Pancreas (tissue), 10 donors: ENCODE measurements at places on chromosomes 6 and 20. TPM values are rescaled to one million over a fixed set of nuclear protein-coding genes. Genes with fewer than 3 reads are reported as not detected.

FAXC gene
- 0.60 TPM for total RNA-seq

LTB gene
- total RNA-seq: 2.7 TPM

DNA sequence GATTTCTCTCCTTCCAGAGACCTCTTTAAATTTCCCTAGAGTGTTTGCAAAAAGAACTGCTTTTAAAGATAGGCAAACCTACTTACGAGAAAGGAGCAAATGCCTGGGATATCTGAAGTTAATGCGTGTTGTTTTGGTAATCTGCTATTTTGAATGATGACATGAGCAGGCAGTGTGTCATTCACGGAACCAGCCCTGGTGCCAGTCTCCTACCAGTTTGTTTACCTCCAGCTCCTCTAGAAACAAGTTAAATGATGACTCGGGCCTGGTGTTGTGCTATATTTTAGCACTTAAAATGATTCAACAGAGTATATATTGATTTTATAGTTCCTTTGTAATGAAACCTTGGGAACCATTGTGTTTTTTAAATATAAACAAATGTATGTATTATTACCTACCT is 41.1 kb upstream of the MAP3K4 start:
- H3K4me1 ChIP-seq: peaks cover 12% of the 10 kb centered on the region
- peak overlapping the region; percentile 18 for H3K27ac ChIP-seq
- no peak overlapping the region for H3K4me3 ChIP-seq
- no peak for DNase-seq
- no peaks in the 10 kb centered on the region for H3K27me3 ChIP-seq

GRCh38 chr6:151285122-151285521 is 45.4 kb downstream of the AKAP12 start:
- no peak overlapping the region for H3K4me3 ChIP-seq
- H3K27me3 ChIP-seq: no peaks in the 10 kb centered on the region
- no peak overlapping the region for H3K27ac ChIP-seq
- H3K36me3 ChIP-seq: no peaks in the 10 kb centered on the region
- no peak for DNase-seq

MAP3K4 gene
- total RNA-seq: 26.5 TPM

DNA sequence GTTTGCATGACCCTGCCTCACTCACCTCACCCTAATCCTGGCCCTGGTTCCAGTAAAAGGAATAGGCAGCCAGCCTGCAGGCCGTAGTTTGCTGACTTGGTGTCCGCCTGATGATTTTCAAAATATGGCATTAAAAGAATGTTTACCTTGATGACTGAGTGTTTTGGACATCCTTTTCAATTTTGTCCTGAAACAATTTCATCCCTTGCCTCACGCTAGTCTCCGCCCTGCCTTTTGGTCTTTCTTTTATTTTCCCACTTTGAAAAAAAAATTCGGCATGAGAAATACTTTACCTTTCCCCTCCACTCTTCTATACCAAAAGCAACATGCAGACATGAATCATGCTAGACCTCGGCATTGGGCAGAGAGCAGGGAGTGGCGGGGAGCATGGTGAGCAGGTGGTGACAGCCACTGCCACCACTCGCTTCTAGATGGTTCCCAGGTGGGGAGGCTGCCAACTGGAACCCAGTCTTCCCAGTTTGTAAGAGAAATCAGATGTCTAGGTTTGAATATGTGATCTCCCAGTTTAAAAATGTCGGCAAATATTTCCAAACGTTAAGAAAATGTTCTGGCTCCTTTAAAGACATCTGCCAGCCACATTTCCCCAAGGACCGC is 9.4 kb downstream of the CD40 start:
- no peak overlapping the region for H3K27ac ChIP-seq
- no peak overlapping the region for H3K4me3 ChIP-seq
- no peaks in the 10 kb centered on the region for H3K4me1 ChIP-seq
- DNase-seq: no peak
- H3K27me3 ChIP-seq: no peaks in the 10 kb centered on the region

- H3K36me3 ChIP-seq: no peaks in the 10 kb centered on the region
- no peaks in the 10 kb centered on the region for H3K27me3 ChIP-seq
- H3K4me1 ChIP-seq: no peaks in the 10 kb centered on the region
- no peak for DNase-seq
- no peak overlapping the region for H3K27ac ChIP-seq
- no peak overlapping the region for H3K4me3 ChIP-seq
These were observed 32.0 kb upstream of the PCMTD2 start for GRCh38 chr20:64223526-64224067.

XRN2 gene
- total RNA-seq: 25.7 TPM

TULP1 gene
- total RNA-seq: not detected

FAM162B gene
- 0.43 TPM for total RNA-seq

- no peaks in the 10 kb centered on the region for H3K4me1 ChIP-seq
- no peak for DNase-seq
- H3K36me3 ChIP-seq: no peaks in the 10 kb centered on the region
- no peak overlapping the region for H3K27ac ChIP-seq
- no peak overlapping the region for H3K4me3 ChIP-seq
These were observed 117.0 kb downstream of the ME1 start for GRCh38 chr6:83313882-83314281.

- no peaks in the 10 kb centered on the region for H3K36me3 ChIP-seq
- H3K4me3 ChIP-seq: no peak overlapping the region
- H3K4me1 ChIP-seq: no peaks in the 10 kb centered on the region
- no peak overlapping the region for H3K27ac ChIP-seq
These were observed 16.2 kb downstream of the BNIP5 start for GRCh38 chr6:36320475-36320874.

DNA sequence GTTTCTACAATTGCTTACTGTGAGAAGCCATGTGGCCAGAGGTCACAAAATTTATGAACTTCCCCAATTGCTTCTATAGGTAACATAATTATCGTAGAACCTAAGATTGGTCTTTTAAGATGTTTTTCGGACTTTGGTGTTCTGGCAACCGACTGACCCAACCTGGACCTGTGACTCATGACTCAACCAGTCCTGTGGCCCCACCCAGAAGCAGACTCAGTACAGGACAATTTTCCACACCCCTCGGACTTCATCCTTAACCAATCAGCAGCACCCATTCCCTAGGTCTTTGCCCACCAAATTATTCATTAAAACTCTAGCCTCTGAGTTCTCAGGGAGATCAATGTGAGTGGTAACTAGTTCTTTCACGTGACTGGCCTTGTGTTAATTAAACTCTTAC is 26.4 kb upstream of the AKAP12 start:
- no peak for DNase-seq
- H3K4me1 ChIP-seq: no peaks in the 10 kb centered on the region
- H3K4me3 ChIP-seq: no peak overlapping the region
- no peaks in the 10 kb centered on the region for H3K27me3 ChIP-seq

NKX2-4 gene
- total RNA-seq: not detected

DNA sequence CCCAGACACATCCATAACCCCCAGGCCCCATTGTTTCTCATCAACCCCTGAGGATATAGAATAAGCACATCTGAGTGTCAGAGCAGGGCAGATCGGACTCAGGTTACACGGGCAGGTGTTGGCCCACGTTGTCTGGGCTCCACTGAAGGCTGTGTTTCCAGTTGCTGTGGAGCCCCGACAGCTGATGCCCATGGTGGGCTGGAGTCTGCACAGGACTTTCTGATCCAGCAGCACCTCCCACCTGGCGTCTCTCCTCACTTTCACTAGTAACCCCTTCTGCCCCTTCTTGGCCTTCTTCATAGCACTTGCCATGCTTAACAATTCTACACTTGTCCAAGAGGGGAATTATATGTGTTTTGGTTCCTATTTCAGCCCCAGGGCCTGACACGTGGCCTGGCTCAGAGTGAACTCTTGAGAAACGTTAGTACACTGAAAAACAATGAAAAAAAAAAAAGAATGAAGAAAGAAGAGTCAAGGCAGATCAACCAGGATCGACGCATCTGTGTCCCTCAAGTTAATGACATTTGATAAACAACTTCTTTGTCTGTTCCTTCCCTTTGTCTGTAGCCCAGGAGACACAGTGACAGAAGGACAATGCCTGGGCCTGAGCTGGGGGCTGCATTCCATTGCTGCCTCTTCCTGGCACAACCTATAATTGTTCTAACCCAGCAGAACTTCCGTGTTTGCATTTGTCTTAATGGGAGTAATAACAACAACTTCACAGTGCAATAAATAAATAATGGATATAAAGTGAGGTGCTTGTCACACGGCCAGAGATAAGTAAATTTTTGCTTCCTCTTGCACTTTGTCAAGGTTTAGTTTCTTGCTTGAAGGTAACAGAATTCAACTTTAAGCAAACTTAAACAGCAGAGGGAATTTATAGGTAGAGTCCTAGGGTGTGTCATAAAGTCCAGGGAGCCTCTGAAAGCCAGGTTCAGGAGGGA is 224.2 kb upstream of the SSTR4 start:
- no peaks in the 10 kb centered on the region for H3K27me3 ChIP-seq
- no peaks in the 10 kb centered on the region for H3K36me3 ChIP-seq
- no peaks in the 10 kb centered on the region for H3K4me1 ChIP-seq
- no peak overlapping the region for H3K27ac ChIP-seq
- no peak for DNase-seq
- no peak overlapping the region for H3K4me3 ChIP-seq

DNA sequence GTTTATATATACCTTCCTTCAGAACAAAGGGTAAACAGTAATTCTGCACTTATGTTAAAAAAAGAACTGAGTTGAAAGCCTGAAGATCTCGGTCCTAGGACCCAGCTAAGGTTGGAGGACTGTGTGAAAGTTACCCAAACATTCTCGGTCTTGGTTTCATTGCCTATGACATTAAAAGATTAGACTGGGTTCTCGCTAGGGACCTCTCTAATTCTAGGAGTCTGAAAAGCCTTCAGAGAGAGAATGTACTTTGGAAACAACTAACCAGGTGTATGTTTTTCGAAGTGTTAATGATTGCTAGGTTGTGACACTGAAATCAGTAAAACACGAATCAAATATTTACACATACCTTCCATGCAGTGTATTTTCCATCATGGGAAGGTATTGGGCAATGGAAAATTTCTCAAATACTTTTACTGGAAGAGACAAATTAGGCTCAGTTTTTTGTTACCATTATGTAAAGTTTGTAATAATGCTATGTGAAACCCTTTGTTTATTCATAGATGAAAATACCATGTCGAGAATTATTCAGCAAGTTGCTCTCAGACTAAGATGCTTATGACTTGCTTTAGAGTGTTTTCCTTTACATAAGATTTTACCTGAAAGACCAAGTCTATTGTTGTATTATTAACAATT is 113.7 kb upstream of the LOC128125822 start:
- no peak for DNase-seq
- H3K27ac ChIP-seq: peak overlapping the region; percentile 75
- peaks cover 35% of the 10 kb centered on the region for H3K4me1 ChIP-seq
- no peaks in the 10 kb centered on the region for H3K36me3 ChIP-seq

BPIFA1 gene
- not detected for total RNA-seq

UBR2 gene
- 19.0 TPM for total RNA-seq

GRCh38 chr6:56350628-56351260 is 103.4 kb upstream of the COL21A1 start:
- no peak overlapping the region for H3K27ac ChIP-seq
- DNase-seq: no peak
- H3K36me3 ChIP-seq: no peaks in the 10 kb centered on the region
- no peaks in the 10 kb centered on the region for H3K4me1 ChIP-seq
- no peak overlapping the region for H3K4me3 ChIP-seq

HLA-DQB2 gene
- 3.4 TPM for total RNA-seq

DNA sequence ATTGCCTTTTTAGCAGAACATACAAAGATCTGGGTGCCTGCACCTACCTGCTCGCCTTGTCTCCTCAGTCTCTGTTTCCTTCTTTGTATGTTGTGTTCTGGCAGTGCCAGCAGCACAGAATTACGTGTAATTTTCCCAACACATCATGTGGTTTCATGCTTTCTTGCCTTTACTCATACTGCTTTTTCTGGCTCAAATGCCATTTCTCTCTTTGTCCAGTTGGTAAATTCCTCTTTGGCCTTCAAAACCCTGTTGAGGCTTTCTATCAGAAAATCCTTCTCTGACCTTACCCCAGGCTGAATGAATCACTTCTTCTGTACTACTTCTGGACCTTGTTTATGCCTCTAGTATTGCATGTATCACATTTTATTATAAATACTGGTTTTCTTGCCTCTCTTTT is 31.8 kb downstream of the L3MBTL3 start:
- H3K4me1 ChIP-seq: no peaks in the 10 kb centered on the region
- H3K36me3 ChIP-seq: no peaks in the 10 kb centered on the region
- DNase-seq: no peak
- H3K4me3 ChIP-seq: no peak overlapping the region

REM1 gene
- 0.56 TPM for total RNA-seq

DNA sequence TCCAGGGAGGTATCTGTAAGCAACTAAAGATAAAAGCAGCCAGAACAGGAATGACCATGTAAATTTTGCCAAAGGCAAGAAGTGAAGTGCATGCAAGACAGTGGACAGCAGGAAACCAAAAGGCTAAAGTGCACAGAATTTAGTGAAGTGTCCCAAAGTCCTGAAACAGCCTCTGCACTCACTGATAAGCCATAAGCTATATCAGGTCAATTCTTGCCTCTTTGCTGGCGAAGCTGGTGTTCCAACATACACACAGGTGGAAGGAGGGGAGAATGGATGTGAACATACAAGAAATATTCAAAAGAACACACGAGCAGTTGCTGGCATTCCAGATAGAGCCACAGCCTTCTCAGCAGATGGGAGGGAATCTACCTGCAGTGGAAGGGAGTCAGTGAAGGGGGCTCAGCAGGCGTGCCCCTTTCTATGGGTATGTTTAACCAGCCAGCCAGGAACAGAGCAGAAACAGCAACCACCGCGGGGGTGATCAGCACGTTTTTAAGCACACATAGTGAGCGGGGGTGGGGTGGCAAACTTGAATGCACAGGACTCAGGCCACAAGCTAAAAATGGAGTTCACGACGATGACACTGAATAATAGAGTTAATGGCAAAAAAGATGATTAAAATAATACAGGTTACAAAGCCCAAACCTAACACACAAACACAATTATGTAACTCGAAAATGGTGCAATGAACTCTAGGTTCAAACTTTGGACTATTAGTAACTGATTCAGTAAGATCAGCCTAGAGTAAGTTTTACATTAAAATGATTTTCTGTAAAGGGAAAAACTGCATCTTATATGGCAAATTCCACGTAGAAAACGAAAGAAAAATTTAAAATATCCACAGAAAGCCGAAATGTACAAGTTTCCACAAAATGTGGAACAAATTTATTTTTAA is 1.2 kb downstream of the ECI2 start:
- H3K36me3 ChIP-seq: no peaks in the 10 kb centered on the region
- H3K27ac ChIP-seq: peak overlapping the region; percentile 93
- peak; percentile 25 for DNase-seq
- H3K27me3 ChIP-seq: no peaks in the 10 kb centered on the region
- H3K4me1 ChIP-seq: peaks cover 14% of the 10 kb centered on the region
- peak overlapping the region; percentile 49 for H3K4me3 ChIP-seq
